ENCODE measurements at places on chromosomes 2 and 18.

GRCh38 chr2:218996937-218997336 lies 3.7 kb upstream of the CRYBA2 start:
- peak; percentile 89 for DNase-seq

- no peak for DNase-seq
Measured at GRCh38 chr2:18209934-18210639, 331.6 kb downstream of the KCNS3 start.

GRCh38 chr2:229586746-229587705 lies 127.3 kb downstream of the DNER start:
- DNase-seq = peak; percentile 38

DNA sequence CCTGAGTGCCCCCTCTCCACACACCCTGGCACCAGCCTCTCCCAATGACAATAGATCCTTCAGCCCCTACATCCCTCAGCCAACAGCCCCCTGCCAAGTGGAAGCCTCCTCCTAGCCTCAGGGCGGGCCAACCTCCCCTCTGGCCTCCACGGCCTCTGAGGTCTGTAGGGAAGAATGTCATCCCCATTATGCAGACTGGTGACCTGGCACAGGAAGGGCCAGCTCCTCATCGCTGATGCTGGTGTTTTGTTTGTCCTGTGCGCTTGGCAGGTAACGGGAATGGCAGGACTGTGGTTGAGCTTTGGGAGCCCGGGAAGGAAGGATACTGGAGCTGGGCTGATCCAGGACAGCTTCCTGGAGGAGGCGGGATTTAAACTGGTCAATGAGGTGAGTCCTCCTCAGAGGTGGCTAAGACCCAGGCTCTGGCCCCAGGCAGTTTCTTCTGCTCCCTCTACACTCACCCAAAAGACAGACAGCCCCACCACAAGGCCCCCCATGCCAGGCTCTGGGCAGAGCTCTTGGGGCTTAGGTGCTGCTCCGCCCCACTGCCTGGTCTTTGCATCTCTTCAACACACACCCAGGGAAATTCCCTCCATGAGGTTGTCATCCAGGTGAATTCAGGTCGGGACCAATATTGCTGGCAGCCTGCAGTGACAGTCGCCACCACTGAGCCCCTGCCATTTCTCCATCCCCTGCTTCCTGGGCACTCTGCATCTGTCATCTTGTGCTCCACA lies 75.2 kb upstream of the SMAD7 start:
- DNase-seq = no peak

DNA sequence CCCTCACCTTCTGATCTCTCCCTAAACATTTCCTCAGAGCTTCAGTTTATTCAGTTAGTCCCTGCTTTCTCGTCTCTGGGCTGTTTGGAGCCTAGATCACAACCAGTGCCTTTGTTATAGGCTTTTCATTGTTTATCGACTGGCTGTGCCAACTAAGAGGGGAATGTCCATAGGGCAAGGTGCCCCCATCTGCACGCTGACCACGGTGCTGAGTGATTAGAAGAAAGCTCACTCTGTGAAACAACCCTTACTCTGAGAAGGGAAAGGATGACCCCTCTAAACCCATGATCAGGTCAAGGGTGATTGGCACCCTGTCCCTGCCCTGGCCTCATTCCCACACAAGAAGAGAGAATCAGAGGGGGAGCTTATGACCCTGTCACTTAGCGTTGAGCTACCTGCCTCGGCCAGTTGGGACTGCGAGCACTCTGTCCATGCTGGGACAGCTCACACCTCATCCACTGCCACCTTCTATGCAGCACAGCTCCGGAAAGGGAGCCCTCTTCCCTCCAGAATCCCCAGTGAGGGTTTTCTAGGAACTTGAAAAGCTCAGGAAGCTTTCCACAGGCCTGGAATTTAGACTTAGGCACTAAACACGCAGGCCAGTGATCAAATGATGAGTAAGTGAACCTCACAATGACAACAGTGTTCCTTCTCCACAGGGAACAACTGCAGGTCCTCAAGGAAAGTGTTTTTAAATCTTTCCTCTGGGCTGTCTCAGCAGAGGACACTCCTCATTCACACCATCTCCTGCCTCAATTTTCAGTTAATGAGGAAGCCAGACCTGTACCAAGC lies 2.3 kb upstream of the ACTG2 start:
- no peak for DNase-seq

GRCh38 chr2:165313509-165313908 lies 74.3 kb downstream of the SCN2A start:
- DNase-seq = no peak

DNA sequence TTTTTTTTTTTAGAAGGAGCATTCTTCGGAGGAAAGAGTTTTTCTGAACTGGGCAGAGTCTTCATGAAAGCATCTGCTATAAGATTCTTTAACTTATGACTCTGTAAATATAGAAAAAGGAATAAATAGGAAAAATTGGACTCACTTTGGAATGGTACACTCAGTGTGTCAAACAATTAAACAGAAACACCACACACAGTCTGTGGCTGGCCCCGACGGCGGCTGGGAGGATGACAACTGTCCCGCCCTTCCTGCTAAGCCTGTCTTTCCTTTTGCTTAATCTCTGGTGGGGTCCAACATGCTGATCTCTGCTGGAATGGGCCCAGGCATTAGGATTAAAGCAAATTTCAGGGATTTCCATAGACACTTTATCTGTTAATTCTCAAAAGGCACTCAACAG lies 12.5 kb upstream of the RAB31 start:
- no peak for DNase-seq

DNA sequence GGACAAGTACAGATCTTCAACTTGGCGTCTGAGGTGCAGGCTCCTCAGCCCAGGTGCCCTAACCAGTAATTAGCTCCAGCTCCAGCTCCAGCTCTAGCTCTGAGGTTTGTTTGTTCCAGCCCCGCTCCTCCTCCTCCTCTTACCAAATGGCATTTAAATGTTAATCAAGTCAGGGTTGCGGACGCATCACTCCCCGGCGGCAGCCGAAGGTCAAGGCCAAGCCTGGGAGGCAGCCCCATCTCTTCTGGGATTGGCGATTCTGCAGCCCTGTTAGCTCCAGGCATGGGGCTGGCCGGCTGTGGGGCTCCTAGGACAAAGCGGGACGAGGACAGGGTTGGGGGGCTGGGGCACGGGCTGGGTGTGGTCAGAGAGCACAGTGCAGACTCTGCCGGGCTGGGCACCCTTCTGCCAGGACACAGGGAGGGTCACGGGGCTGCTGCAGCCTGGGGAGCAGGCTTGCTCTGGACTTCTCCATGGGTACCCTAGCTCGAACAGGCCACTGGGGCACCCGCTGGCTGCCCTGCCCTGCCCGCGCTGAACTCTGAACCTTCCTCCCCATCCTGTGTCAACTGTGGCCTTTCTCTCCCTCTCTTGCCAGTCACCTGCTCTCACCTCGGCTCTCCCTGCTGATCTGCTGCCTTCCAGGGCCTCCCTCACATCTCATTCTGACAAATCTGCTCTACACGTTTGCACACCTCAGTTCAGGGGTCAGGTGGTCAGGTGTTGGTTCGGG lies 203.3 kb downstream of the CELF4 start:
- DNase-seq = no peak

GRCh38 chr2:84939426-84940087 lies 31.4 kb upstream of the KCMF1 start:
- no peak for DNase-seq

GRCh38 chr2:175698061-175698460 lies 304.0 kb downstream of the LNPK start:
- DNase-seq = no peak

GRCh38 chr2:174623690-174624089 lies 26.1 kb upstream of the WIPF1 start:
- DNase-seq = no peak

DNA sequence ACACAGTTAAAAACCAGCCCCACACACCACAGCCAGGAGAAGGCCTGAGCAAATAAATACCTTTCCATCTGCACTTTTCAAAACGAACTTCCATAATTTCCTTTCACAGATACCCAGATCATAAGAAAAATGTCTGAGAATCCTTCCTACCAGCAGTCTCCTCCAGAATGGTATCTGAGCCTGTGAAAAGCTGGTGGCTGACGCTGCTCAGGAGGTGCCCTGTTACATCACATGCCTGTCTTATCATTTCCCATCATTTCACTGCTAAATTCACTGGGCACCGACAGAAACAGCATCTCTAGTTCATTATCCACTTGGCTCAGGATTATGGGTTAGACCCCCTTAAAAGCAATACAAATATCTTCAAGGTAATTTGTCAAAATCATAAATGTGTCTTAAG lies 4.4 kb downstream of the CRACDL start:
- DNase-seq = no peak

Data from NCI-H1092 treated with DMSO at 0.1 percent for 48 hours (cell line).